ENCODE measurements at places on chromosomes 3 and 15.

DNA sequence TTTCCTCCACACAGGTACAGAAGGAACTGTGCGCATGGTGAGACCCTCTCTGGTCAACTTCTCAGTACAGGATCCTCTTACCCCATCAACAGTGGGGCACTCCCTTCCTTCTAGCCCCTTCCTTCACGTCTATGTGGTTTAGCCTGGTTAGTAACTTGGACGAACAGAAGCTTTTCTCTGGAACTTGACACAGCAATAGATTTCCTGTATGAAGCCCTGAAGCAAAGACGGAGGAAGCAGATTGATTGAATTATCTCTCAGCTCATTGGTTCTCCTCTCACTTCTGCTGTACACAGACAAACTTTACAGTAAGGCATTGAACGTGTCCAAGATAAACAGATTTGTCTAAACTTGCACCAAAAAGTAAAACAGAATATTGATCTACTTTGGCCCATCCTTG is at the start of gene CD200R1:
CD200R1 (minus strand) TSS at position 210 of the 400 bp plus-strand sequence. CDS start 246 bp downstream, outside the sequence.
- no peak for DNase-seq

DNA sequence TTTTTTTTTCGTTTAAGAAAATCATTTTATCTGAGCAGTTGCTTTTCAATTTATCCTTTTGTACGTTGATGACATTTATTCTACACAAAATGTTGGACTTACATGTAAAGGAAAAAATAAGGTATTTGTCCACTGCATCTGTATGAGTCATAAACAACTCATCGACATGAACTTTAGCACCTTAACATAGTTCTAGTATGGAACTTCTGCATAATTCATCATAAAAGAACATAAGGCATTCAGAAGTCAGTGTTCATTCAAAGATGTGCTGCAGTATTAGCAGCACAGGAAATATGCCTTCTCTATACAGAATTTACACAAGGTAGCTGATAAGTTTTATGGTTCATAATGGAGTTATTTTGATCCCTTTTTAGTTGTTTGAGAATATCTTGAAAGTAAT is 801.6 kb downstream of the CADM2 start:
- DNase-seq = no peak

- no peak for DNase-seq
Observed at GRCh38 chr15:75731248-75732151, 18.9 kb upstream of the CSPG4 start.

DNA sequence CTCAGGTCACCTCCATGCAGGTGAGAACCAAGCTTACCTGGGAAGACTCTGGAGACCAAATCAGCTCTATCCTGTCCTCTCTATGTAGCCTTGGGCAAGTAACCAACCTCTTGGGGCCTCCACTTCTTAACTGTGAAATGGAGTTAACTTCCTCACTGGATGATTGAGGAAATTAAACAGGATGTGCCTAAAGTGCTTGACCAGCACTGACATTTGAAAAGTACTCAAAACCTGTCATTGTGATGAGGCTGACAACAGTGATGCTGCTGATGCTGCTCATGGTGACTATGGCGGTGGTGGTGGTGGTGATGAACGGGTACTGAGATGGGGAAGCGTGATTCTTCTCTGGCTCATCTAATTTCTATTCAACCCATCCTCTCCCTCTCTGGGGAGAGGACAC is 22.3 kb downstream of the VIPR1 start:
- no peak for DNase-seq

DNA sequence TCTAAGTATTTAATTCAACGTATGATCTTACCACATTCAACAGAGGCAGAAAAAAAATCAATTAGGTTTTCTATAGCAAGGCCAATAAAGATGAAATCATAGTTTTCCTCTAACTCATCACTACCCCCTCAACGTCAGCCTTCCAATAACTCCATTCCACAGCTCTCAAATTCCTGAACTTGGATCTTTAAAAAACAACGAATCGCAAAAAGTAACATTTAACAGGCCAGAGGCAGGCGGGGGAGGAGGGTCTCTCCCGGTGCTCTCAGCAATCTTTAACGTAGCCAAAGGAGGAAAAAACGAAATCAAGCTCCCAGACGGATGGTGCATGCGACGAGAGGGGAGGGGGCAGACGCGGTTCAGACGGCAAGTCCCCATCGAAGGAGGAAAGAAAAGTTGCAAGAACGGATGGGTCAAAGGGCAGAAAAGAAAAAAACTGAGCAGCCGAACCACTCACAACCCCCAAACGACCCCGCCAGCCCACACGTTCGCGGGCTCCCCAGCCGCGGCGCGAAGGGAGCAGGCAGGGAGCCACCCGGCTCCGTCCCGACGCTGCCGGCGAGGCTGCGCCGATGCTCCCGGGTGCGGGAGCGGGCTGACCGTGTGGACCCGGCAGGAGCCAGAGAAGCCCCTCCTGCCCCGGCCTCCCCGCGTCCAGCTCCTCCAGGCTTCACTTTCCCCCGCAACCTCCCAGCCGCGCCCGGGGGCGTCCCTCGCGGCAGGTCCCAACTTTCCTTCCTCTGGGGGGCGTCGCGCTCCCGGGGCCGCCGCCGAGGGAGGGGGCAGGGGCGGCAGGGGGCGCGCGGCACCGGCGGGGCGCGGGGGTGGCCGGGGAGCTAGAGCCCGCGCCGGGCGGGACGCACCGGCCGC is 703 bp downstream of the PEAK1 start:
- no peak for DNase-seq

DNA sequence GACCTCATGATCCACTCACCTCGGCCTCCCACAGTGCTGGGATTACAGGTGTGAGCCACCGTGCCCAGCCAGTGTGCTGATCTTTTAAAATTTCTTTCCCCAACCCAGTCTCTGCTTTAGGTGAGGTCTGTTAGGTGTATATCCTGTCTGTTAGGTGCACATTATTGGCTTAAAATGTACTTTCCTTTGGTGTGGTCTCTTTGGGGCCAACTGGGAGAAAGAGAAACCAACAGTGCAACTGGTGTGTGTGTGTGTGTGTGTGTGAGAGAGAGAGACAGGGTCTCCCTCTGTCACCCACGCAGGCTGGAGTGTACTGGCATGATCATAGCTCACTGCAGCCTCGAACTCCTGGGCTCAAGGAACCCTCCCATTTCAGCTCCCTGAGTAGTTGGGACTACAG is 50.3 kb upstream of the GNB5 start:
- DNase-seq = no peak
